Stimulated activated CD8-positive, alpha-beta memory T cell treated with anti-CD3 and anti-CD28 coated beads, Interleukin-7, amount 100 ng/mL, for 1 hour (primary cell): ENCODE measurements at places on chromosomes 4 and X.

- no peak for DNase-seq
These were observed 58.9 kb upstream of the PGM2 start for GRCh38 chr4:37767546-37767945.

DNA sequence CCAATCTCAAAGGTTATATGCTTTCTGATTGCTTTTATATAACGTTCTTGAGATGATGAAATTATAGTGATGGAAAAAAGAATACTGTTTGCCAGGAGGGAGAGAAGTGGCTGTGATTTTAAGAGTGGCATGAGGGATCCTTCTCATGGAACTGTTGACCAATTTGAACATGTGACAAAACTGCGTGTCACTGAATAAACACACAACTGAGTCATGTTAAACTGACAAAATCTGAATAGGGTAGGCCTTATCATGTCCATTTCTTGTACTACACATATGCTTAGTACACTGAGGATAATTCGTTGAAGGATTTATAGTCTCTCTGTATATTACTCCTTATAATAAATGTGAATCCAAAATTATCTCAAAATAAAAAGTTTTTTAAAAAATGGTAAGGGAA is 22.2 kb upstream of the HSPA4L start:
- no peak for DNase-seq

GRCh38 chr4:32025851-32026459 is 1305.8 kb downstream of the PCDH7 start:
- no peak for DNase-seq

- no peak for DNase-seq
These were observed 53.9 kb upstream of the MMAA start for GRCh38 chr4:145565328-145565727.

- DNase-seq, result no peak
These were observed 1.3 kb downstream of the NOP14 start for GRCh38 chr4:2961811-2962441.

DNA sequence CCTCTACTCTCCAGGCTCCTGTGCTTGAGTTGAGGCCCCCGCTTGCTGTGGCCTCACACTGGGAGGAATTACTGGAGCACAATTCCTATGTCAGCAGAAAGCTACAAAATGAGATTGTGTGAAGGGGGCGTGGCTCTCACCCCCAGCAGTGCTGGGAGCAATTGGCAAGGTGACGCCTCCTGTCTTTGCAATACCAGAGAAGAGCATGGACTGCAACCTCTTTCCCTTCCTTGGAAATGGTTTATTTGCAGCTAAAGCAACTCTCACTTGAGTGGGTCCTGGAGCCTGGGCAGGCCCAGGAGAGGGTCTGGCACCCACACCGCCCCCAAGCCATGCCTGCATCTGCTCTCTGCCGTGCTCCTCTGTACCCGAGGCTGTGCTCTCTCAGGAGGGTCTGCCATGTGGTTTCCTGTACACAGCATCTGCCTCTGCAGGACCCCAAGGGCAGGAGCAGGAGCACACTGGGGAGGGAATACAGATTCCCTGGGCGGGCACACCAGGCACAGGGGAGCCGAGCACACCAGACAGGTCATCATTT is 32.9 kb upstream of the HGFAC start:
- DNase-seq, result no peak

DNA sequence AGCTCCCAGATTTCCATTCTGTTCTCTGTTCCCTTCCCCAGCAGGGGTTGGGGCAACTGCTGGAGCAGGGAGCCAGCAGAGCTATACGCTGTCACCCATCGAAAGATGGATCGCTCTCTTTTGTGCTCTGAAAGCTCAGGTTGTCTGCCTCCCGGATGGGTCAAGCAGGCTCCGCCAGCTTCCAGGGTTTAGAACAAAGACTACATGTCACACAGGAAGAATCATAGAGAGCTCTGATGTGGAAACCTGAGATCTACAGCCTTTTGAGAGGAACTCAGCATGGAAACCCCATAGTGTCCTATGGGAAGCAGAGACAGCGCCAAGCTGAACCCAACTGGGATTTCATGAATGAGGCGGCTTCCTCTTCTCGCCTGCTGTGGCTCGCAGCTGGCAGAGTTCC is 205.4 kb downstream of the HS3ST1 start:
- DNase-seq, result no peak

DNA sequence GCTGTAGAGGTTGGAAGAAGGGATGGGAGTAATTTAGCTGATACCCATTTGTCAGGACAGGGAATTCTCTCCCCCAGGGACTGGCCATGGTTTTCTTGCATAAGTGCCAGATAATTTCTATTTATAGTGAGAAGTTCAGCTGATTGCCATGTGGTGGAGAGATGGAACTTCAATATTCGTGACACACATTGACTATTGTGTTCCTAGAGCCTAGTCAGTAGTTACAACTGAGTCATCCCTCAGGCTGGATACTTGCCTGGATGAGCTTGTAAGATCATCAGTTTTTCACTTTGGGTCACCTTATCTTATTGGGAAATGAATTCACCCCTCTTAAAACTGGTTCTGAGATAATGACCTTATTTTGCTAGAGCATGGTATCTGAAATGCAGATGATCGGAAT is 32.2 kb downstream of the CFAP299 start:
- DNase-seq, result no peak

DNA sequence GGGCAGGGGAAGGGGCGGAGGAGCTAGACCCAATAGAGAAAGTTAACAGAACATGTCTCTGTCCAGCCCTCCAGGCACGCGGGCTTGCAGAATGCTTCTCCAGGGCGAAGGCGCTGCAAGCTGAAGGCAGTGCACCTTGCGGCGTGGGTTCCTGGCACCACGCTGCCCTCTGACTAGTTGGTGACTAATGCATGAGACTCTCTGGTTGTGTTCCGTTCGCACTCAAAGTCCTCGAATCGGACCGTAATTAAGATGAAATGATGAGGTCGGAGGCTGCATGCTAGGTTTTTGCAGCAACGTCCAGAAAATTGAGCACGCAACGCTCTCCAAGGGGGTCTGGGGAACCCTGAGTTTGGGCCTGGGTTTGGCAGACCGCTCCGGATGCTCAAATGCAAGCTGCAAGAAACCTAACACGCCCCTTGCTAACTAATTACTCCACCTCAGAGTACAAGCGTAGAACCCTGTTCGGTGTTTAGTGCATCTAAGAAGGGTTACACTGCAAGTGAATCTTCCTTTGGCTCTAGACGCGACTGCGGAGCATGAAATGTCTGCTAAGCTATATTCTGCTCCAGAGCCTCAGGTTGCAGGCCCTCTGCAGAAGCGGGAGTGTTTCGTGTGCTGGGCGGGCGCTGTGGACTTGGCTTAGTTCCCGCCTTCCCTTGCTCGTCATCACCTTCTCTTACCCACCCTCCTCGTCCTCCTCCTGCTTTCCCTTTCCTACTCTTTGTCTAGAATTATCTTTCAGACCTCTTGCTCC is 57.1 kb upstream of the NKAP start:
- DNase-seq, result no peak

DNA sequence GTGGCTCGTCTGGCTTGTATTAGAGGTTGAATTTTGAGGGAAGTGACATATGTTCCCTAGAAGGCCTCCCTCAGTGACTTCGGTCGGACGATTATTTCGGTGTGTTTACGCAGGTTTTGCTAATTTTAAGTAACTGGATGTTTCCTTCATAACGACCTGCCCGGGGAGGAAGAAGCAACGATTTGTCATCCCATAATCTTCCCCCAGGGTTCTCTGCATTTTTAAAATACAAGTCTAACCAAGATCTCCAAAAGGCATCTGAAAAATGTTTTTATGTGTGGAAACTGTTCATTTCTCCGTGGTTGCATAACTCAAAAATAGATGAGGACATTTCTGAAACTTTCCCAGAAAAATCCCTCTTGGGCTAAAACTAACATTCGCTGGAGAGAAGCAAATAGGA is 195.4 kb downstream of the SHOX start:
- no peak for DNase-seq

GRCh38 chrX:39050427-39050826 is 249.2 kb downstream of the MID1IP1 start:
- DNase-seq, result no peak

- no peak for DNase-seq
These were observed 17.7 kb downstream of the RGS12 start for GRCh38 chr4:3310301-3311094.

- no peak for DNase-seq
These were observed 735.1 kb downstream of the GLUD2 start for GRCh38 chrX:121782544-121782943.

DNA sequence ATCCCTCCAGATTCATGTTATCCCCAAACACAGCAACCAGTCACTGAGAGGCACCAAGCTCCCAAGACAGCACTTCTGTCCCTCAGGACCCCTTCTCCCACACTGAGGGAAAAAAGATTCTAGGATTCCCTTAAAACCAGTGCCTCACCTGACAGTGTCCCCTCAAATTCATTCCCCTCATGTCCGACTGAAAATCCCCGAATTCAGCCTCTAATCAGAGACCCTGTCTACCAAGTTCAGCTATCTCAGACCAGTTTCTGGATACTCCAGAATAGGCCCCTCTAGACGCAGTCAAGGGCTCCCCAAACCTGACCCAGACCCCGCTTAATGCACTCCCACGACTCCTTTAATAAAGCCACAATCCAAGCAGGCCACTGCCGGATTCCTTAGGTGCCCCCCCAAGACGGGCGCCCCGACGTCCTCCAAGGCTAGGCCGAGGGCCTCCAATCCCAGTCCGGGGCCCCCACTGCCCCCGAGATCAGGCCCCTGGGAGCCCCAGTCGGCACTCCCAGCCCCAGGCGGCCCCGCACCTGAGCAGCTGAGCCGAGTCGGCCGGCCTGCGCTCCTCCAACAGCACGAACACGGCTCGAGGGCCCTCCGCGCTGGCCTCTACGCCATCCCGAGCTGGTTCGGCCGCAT is 457 bp downstream of the TFE3 start:
- no peak for DNase-seq

GRCh38 chr4:100081491-100081890 is 108.8 kb downstream of the DDIT4L start:
- no peak for DNase-seq

DNA sequence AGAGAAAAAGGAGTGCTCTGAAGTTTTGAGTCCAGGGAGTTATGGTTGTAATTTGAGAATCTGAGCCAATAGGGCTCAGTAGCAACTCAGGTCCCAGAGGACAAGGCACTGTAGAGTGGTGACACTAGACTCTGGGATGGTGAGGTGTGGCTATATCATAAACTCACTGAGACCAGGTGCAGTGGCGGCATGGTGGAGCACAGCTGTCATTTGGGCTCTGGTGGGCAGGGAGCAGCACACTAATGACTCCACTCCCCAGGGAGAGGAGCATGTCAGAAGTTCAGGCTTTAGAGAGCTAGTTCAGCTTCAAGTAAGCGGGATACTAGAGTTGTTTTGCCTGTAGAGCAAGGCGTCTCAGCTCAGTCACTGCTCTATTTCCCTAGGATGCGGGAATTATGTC is 165.4 kb upstream of the USP38 start:
- no peak for DNase-seq

GRCh38 chr4:141802333-141802732 is 165.9 kb downstream of the IL15 start:
- no peak for DNase-seq

DNA sequence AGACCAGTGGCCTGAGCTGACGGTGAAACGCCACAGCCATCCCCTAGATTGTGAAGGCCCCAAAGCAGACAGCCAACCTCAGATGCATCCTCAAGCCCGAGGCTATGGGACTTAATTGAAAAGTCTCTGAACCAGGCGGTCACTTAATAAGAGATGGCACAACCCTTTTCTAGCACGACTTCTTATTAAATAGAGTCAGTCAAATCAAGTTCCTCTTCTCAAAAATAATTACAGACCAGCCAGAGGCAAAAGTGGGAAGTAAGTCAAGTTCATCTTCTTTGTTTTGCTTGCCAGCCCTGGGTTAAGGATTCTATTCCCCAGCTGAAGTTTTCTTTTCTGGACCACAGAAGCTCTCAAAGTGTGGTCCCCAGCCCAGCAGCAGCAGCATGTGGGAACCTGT is 9.7 kb upstream of the SH3KBP1 start:
- DNase-seq, result no peak

- DNase-seq, result no peak
These were observed 14.4 kb upstream of the KLHL5 start for GRCh38 chr4:39047681-39048080.

DNA sequence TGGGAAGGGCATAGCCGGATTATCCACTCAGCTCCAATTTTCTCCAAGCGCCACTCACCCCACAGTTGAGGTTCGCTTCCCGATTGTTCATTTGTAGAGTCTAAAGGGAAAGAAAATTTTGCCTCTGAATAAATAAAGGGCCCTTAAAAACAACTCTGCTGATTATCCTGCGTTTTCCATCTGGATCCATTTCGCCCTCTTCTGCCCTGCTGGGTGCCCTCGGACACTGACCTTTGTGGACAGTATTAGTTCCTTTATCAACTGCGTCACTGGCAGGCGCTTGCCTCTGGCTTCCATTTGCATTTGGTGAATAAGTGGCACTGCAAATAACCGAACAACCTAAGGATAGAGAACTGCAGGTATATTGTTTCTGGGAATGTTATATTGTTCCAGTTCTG is 10.1 kb downstream of the GSX2 start:
- no peak for DNase-seq

GRCh38 chrX:129769467-129770154 is 10.1 kb upstream of the SASH3 start:
- DNase-seq, result no peak

GRCh38 chrX:17038681-17039161 is 92.3 kb downstream of the REPS2 start:
- no peak for DNase-seq

- DNase-seq, result no peak
These were observed 309.9 kb downstream of the ARAP2 start for GRCh38 chr4:35934320-35934981.

DNA sequence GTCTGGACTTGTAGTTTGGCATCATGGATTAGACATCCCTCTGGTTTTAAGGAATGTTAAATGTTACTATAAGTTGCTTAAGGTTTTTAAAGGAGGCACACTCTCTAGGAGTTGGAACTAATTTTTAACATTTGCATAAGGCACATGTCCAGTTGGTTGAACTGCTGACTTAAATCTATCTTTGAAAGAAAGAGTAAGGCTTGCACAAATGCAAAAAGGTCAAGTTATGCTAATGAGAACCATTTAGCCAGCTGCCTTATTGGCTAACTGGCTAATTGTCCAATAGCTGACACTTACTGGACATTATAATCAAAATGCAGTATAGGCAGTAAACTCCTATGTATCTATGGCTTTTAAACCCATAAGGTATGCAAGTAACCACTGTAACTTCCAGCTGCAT is 206.1 kb upstream of the TTC29 start:
- DNase-seq, result no peak

DNA sequence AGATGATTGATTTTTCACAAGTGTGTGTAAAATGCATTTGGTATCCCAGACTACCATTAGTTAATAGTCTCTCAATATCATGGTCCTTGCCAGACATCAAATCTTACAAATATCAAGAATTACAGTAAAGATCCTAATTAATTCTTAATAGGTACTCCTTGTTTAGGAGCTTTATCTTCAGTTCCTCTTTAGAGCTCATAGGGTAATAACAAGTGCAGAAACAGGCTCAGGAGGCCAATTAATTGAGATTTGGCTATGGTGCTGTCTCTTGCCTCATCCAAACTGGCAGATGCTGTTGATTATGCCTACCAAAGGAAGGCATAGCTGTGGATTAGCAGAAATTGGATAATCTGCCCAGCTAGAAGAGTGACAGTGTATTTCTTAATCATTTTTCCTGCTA is 6.9 kb downstream of the MTMR1 start:
- DNase-seq, result no peak
